NCI-H526 treated with DMSO at 0.1 percent for 48 hours (cell line): ENCODE measurements at places on chromosomes 6 and 20.

GRCh38 chr20:39825950-39826349, 863.1 kb downstream of the MAFB start:
- DNase-seq = no peak

DNA sequence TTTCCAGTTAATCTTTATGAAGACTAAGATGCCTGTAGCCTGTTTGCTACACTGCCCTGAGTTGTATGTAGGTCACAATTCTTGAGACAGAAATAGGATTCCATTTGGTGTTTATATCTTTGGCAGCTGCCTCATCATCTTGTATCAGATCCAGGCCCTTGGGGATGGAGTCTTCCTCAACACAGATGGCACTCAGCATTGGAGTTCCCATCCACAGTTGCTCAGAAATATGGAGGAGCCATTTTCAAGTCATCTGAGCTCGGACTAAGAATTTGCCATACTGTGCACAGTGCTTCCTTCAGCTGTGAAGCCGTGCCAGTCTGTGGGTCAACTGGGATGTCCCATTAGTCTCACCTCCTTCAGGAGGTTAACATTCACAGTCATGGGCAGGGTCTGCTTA, 156.6 kb downstream of the ZDHHC14 start:
- DNase-seq = no peak

DNA sequence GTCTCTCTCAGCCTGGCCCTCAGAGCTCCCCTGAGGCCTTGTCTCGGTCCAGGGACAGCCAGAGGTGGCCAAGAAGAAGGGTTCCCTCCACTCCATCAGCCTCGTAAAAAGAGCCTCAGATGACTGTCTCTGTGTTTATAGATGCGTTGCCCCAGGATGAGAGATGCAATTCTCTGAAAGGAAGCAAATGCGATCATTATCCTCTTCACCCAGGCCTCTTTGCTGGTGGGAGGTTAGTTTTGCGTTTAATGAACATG, 90.4 kb downstream of the YTHDF1 start:
- no peak for DNase-seq

GRCh38 chr6:72861935-72862432, 240.1 kb downstream of the KCNQ5 start:
- no peak for DNase-seq

GRCh38 chr6:137882225-137882961, 15.3 kb downstream of the TNFAIP3 start:
- no peak for DNase-seq

DNA sequence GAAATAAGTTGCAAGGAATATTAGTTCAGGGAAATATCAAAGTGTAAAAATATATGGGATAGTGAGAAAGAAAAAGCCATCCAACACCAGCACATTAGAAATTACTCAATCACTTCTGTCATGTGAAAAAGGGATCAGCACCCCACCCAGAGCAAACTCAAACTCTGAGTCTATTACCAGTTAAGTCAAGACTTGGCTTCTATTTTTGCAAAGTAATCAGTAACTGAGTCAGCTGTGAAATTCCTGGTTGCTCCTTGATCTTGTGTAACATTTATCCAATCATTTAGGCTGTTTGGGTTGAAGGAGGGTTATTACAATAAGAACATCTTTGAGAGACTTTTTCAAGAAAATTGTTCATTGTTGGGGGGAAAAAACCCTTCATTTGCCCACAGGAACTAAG, 51.2 kb downstream of the SLC22A23 start:
- no peak for DNase-seq

DNA sequence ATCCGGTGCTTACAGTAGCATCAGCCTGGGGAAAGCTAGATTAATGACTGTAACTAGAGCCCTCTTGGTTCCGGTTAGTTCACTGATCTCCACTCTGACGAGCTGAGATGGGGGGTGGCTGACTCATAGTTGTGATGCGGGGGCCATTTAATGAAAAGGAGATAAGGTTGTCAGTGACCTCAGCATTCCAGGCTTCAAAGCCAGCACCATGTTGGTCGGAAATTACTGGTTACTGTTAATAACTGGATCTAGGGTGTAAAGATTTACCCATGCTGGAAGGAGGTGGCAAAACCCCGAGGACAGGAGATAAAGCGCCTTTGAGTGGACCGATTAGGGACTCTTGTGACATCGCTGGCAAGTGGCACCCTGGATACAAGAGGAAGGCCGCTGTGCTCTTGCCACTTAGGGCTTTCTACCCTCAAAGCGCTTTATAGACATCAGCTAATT, 21.1 kb downstream of the FOXC1 start:
- no peak for DNase-seq

DNA sequence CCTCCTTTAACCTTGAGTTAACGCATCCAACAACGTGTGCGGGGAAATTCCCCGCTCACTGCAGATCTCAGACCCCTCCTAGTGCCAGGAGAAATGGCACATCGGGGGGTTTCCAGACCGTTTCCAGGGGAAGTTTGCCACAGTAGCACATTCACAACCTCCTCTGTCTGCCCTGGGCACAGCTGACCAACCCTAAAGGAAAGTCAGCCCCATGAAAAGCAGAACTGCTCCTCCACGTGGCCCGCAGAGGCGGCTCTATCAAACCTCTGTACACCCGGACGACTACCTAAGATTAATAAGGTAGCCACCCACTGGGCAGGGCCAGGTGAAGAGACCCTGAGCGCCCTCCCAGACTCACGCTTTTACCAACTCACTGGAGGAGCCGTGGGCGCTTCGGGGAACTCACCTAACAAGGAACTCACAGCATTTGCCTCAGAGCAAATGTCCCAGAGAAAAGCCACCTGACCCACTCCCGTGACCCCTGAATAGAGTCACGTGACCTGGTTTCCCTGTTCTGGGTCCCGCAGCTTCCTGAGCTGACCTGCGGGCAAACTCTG, 93.1 kb downstream of the PRND start:
- DNase-seq = no peak

DNA sequence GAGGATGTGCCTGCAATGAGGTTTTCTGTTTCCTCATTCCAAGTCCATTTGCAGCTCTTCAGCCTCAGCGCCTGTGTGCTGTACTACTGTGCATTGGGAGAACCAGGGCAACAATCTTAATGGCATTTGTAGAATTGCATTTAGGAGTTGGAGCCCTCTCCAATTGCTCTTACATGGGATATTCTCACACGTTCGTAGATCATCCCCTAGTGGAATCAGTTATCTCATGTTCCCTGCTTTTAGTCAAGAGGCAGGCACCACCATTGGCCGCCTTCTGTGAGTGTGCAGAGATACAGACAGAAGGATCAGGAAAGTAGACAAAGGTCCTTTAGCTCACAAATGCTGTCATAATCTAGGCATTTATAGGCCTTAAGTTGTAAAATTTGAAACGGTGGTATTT, 84.2 kb upstream of the RGS17 start:
- DNase-seq = no peak

- DNase-seq = peak; percentile 65
Measured at GRCh38 chr6:33313709-33314514, at the start of gene TAPBP. Gene TAPBP, minus strand, starts transcription at chr6:33314078. Its CDS starts 37 bp downstream, at chr6:33314041.

GRCh38 chr6:44227148-44227793, 3.9 kb downstream of the SLC29A1 start:
- DNase-seq = no peak

DNA sequence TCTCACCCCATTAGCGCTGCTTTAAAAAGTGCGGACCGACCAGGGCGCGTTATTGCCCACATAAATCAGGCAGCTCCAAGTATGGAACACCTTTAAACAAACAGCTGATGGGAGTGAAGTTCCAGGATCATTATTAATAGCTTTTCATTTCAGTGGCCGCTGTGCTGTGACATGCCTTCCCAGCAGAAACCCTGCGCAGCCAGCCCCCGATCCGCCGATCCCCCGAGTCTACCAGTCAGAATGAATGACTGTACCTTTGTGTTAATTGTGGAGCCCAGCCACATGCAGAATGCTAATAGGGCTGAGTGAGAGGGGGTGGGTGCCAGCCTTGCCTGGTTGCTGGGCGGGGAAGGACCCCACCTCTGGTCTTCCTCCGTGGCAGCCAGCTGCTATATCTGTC, 21.9 kb downstream of the CDH22 start:
- DNase-seq = no peak

GRCh38 chr20:33023439-33024242, 7.8 kb upstream of the BPIFB6 start:
- no peak for DNase-seq

DNA sequence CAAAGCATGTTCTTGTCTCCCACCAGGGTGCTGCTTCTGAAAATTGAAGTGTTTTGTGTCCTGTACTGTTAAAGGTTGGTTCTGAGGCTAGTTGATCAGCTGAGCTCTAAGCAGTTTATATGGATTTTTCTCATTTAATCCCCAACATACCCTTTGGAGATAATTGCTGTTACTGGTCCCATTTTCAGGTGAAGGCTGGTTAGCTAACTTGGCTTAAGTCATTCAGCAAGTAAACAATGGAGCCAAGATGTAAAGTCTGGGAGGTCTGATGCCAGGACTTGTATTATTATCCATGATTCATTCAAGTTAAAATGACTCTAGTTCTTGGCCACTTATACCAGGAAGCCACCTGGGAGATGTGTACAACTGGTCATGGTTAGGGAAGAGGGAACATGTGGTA, 42.5 kb upstream of the FERMT1 start:
- no peak for DNase-seq
